Skin of body (tissue), 3 donors: ENCODE measurements at places on chromosomes 7 and 10. TPM values are rescaled to one million over a fixed set of nuclear protein-coding genes. Genes with fewer than 3 reads are reported as not detected.

The AZGP1 gene
- 39.4 TPM for total RNA-seq

The PRXL2A gene
- total RNA-seq, result 69.5 TPM

The TPK1 gene
- 3.7 TPM for total RNA-seq

The HHEX gene
- total RNA-seq, result 3.9 TPM

The TMEM229A gene
- not detected for total RNA-seq

The CYP26C1 gene
- not detected for total RNA-seq

The MBLAC1 gene
- total RNA-seq, result 1.1 TPM

The SGCE gene
- total RNA-seq, result 113 TPM

The COL28A1 gene
- 9.0 TPM for total RNA-seq

The DPYSL4 gene
- 0.99 TPM for total RNA-seq

The MRLN gene
- total RNA-seq, result 15.7 TPM
